Hindlimb muscle (tissue), 1 donor: ENCODE measurements at places on chromosomes 6 and 20.

DNA sequence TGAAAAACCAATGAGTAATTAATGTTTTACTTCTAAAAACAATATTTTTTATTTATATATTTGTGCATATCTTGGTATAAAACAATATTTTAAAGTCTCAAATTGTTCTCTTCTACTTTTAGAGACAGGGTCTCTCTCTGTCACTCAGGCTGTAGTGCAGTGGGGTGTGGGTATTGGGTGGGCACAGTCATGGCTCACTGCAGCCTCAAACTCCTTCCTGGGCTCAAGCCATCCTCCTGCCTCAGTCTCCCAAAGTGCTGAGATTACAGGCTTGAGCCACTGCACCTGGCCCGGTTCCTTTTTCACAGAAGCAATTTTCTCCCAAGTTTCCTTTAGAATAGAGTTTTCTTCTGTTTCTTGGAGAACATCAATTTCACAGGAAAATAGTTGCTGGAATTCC, 102.8 kb downstream of the TMEM242 start:
- DNase-seq = no peak

DNA sequence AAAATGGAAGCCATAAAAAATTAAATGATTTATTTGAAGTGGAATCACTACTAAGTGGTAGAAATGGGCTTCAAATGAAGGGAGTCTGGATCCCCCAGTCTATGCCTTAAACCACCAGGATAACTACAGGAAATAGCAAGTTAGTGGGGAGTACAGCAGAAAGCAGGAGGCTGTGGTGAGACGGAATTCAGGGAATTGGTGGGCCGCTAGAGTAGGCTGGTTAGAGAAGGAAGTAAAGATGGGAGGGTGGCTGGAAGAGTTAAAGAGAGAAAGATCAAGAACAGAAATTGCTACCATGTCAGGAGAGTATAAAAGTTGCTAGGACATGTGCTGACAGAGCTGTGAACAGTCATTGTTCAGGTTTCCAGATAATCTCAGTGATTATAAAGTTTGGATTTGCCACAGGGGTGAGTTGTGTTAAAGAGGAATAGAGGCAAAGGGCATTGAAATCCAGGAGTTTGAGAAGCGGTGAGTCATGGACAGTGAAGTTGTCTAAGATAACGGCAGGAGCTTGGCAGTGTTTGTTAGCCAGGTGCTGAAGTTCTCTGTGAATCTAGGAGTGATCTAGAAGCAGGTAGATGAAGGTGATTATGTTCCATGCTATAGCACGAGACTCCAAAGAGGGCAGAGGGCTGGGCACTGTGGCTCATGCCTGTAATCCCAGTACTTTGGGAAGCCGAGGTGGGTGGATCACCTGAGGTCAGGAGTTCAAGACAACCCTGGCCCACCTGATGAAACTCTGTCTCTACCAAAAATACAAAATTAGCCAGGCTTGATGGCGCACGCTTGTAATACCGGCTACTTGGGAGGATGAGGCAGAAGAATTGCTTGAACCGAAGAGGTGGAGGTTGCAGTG, 13.7 kb upstream of the HINT3 start:
- no peak for DNase-seq

- DNase-seq = no peak
Observed at GRCh38 chr6:166244353-166245045, 63.7 kb downstream of the PRR18 start.

DNA sequence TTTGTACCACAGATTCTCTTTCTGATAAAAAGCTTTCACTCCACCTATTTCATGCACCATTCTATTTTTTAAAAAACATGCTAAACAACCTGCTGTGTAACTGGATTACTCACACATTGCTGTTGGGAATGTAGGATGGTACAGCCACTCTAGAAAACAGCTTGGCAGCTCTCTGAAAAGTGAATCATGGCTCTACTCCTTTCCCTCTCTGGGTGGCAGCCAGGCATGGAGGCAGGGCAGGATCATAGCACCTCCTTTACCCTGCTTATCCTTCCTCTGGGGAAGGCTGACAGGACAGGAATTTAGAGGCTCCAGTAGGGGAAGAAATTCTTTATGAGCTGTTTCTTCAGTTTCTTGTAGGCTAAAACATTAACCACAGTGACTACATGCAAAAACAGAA, 6.7 kb upstream of the VNN2 start:
- no peak for DNase-seq

DNA sequence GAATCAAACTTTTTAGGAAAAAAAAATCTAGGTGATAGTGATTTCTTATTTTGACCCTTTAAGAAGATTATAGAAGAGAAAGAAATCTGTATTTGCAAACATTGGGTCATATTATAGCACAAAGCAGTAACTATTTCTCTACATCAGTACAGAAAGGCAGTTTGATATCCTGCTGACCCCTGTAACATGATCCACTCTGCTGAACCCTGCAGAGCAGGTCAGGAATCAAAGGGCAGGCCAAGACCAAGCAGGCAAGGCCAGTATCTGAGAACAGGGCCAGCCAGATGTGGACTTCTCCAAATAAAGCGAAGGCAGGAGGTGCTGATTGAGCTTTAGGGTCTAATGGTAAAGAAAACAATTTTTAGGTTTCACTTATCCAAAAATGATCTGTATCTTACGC, 239.4 kb downstream of the PTPRK start:
- DNase-seq = no peak

DNA sequence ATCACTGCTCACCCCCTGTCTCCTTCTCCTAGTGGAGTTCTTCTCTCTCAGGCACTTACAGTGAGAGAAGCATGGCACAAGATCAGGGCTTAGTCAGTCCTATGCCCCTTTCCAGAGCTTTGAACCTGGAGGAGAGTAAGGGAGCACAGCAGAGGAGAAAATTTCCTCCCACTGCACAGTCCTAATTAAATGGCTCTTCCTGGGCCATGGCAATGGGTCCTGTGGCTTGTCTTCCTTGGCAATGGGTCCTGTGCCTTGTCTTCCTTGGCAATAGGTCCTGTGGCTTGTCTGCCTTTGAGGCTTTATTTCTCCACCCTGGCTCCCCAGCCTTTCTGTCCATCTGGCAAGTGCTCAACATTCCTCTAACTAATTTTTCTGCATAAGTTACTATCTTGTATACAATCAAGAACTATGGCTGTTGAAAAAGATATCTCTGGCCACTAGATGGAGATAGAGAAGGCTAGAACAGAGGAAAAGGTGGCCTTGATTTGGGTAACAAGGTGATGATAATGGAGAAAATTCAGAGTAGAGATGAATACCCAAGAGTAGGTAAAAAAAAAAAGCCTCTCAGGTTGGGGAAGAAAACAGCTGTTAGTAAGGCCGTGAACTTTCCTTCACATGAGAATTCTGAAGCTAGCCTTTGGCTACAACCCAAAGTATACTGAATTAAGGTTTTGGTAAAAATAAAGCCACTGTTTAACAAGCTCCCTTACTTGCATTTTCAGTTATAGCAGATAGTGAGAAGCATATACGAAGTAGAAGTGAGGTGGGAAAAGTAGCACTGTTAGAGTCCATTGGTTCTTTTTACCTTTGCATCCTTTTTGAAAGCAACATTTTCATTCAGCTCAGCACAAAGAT, 504.9 kb downstream of the DOK5 start:
- DNase-seq = no peak

- no peak for DNase-seq
Observed at GRCh38 chr20:33377366-33377765, 24.0 kb downstream of the CDK5RAP1 start.

GRCh38 chr6:15533379-15534026, 129.3 kb downstream of the DTNBP1 start:
- no peak for DNase-seq

GRCh38 chr6:82836022-82836575, 229.5 kb downstream of the UBE3D start:
- no peak for DNase-seq

DNA sequence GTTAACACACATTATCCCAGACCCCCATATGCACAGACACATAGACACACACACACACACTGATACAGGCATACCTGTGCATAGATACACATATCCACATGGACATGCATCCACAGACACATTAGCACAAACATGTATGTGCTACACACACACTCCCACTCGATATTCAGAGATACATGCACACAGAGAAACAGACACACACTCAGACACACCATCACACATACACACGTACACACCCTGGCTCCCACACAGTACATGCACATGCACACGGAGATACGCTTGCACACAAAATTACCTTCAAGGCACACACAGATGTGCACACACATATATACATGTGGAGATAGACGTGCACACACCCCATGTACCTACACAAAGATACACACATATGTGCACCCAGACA, 19.7 kb downstream of the RBM38 start:
- no peak for DNase-seq

GRCh38 chr6:154815938-154816820, 83.0 kb downstream of the SCAF8 start:
- no peak for DNase-seq

DNA sequence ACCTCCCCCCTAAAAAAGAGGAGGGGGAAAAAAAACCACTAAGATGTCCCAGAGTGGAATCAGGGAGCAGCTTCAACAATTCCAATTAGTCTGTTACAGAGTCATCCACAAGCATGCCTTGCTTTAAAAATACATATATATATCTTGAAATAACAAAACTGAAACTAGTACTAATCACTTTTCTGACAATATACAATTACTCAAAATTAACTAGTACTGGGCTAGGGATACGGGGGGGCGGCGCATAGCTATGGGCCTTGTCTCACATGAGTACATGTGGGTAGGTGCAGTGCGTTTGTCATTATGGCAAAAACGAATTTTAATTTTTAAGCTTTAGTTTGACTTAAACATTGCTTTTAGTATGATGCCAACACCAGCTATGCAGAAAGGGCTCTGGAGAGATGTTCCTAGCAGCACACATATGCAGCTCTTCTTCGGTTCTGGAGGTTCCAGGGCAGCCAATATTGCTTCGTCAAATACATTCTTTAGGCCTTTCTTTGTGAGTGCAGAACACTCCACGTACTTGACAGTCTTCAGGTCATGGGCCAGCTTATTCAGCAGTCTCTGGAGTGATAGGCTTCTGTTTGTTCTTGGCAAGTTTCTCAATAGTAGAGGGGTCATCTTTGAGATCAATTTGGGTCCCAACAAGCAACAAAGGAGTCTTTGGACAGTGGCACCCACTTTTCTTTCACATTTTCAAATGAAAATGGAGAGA, 38.8 kb downstream of the ITCH start:
- DNase-seq = no peak

DNA sequence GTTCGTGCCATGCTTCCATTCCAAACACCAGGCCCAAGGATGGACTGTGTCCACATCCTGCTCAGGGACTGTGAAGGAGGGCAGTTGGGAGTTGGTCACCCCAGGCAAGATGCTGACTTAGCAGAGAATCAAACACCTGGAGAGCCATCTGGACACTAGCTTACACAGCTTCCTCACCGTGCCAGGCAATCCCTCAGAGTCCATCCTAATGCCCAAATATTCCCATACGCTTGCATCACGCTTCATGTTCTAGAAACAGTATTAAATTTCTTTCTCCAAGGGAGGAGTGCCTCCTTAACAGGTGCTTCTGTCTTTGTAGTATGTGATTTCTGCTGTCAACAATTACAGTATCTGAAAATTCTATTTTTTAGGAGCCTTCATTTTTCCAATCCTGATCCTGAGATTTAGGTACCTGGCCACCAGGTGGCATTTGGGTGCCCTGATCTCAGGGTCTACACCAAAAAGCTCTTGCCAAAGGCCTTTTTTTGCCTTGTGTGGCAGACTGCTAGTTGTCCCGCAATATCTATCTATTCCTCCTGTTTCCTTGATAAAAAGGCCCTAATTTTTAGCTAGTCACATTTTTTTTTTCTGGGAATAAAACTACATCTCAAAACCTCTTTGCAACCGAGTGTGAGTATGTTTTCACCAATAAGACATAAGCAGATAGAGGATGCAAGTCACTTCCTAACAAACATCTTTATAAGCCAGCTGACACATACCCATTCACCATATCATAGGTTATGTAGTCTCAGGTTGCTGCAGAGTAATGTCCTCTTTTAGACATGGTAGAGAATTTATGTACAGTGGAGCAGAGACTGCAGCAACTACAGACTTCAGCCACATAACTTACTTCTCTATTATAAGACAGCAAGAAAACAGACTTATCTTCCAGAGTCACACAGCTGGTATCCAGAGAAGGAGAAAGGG, 85.0 kb downstream of the PREP start:
- DNase-seq = no peak

- no peak for DNase-seq
Observed at GRCh38 chr6:117264692-117265409, 507 bp upstream of the VGLL2 start.

DNA sequence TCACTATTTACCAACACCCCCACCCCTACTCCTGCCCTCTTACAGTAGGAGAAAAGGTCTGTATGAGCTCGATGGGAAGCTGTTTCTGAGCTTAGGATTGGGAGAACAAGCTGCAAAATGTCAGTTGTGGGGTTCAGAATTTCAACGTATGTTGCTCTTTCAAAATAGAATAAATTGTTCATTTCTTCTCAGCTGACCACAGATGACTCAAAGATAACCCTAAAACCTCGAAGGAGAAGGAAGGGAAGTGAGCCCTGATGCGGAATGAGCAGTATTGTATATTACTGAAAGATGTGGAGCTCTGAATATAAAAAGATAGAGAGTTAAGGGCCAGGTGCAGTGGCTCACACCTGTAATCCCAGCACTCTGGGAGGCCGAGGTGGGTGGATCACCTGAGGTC, 35.9 kb upstream of the MYLIP start:
- DNase-seq = no peak

DNA sequence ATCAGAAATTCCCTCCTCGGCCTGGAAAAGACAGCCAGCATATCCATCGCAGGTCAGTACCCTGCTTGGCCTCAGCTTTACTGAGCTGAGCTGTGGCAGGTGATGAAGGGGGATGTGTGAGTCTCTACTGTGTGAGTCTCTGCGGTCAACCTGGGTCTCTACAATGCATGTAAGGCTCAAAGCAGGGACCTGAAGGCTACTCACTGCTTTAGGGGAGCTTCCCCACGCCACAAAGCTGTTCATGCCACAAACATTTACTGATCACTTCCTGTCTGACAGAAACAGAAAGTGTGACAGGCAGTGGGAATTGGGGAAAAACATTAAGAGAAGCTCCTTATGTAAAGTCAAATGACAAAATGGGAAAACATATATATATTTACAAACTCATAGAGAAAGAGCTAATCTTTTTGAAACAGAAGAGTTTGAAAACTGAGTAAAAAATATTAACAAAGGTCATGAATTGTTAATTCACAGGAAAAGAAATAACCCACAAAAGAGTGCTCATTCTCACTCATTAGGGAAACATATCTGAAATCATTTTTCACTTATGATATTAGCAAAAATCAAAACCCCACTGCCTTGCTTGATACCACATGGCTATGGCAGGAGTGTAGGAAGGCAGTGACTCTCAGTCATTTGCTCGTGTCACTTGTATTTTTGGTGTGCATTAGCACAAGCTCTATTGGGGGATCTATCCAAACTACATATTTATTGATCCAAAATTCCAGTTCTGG, 5.8 kb downstream of the BTN3A3 start:
- no peak for DNase-seq
